Testis (tissue), 5 donors: ENCODE measurements at places on chromosomes 5 and 9.

DNA sequence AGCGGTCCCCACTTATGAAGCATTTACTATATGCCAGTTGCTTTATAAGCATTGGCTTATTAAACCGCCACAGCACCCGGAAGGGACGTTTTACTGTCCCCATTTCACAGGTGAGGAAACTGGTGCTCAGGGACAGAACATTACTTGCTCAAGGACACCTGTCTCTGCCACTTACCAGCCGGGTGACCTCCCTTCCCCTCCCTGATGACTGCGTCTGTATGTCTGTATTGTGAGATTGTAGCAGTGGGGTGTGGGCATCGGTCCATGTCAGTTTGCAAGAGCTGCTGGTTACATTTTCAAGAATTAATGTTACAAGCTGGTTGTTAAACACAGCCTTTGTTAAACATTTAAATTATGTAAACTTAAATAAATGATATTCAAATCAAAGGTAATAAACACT lies 77.6 kb upstream of the LMX1B start:
- no peak for DNase-seq

GRCh38 chr5:38009749-38010358 lies 170.0 kb upstream of the GDNF start:
- no peak for DNase-seq

DNA sequence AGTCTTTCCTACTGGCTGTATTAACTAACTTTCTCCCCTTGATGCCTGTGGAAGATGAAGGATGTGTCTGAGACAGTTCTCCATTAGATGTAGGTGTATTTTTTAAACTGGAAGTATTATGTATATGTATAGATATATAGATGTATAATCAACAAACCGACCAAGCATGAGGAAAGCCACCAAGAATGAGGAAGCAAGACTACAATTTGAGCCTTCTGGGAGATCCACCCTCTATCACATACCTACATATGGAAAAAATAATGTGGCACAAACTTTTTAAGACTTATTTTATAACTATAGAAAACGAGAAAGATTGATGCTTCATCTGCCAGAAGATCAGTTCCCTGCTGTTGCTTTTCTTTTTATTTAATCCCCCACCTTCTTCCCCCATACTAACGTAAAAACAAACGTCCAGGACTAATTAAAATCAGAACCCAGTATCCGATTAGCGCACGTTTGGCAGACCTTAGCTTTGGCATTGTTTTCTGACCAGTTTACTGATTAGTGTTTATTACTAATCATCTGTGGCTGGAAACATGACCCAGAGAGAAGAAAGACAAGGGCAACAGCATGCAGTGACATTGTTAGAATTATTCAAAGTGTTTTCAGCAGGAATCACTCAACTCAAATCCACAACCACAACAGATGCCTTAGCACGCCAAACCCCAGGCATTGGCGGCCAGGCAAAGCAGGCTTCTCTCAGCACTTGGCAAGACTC lies 490.2 kb downstream of the EBF1 start:
- no peak for DNase-seq

GRCh38 chr5:66830636-66831035 lies 234.4 kb downstream of the MAST4 start:
- DNase-seq: no peak

- DNase-seq: no peak
Measured at GRCh38 chr5:112718344-112718743, 19.3 kb upstream of the APC start.

- DNase-seq: no peak
Measured at GRCh38 chr5:154971501-154971900, 30.6 kb downstream of the MRPL22 start.

DNA sequence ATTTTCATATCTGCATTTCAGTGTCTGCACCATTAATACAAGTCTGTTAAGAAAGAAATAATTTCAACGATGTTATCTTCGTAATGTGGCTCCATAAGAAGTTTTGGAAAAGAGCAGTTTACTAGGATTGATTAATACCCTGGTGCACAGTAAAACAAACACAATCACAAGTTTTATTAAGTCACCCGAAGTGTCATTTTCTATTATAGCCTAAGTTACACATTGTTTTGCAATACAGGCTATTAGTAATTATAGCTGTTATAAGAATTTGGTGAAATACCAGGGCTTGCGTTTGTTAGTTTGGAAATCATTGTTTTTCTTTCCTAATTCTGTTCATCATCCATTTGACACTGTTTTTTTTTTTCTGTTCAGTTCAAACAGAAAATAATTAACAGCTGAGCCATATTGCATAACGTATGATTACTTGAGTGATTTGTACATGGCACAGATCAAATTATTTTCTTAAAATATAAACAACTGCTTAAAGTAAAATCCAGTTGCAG lies 30.6 kb downstream of the LVRN start:
- no peak for DNase-seq
